Left renal cortex interstitium (tissue), 4 donors: ENCODE measurements at places on chromosomes 12 and 14. TPM values are rescaled to one million over a fixed set of nuclear protein-coding genes. Genes with fewer than 3 reads are reported as not detected.

The NELL2 gene
- 22.8 TPM for polyA plus RNA-seq

The BCAT1 gene
- polyA plus RNA-seq, result 45.1 TPM

The IGF1 gene
- 10.4 TPM for polyA plus RNA-seq

The CCDC175 gene
- polyA plus RNA-seq, result 0.61 TPM

The NTS gene
- 4.9 TPM for polyA plus RNA-seq

The KLRG1 gene
- polyA plus RNA-seq, result 3.1 TPM

The MGAT2 gene
- 18.6 TPM for polyA plus RNA-seq

The GUCY2C gene
- polyA plus RNA-seq, result 0.43 TPM

The SALL2 gene
- 62.4 TPM for polyA plus RNA-seq

The P2RX7 gene
- polyA plus RNA-seq, result 1.1 TPM

The CD9 gene
- 175 TPM for polyA plus RNA-seq

The RBP5 gene
- polyA plus RNA-seq, result 49.6 TPM

The VIPAS39 gene
- polyA plus RNA-seq, result 31.7 TPM

The P2RX2 gene
- 2.2 TPM for polyA plus RNA-seq

The MYH6 gene
- polyA plus RNA-seq, result 0.25 TPM

The GALNT9 gene
- polyA plus RNA-seq, result 11.6 TPM

The CLEC2A gene
- polyA plus RNA-seq, result not detected

The ADAM21 gene
- 0.85 TPM for polyA plus RNA-seq

The DIO2 gene
- polyA plus RNA-seq, result 0.71 TPM
